ENCODE measurements at places on chromosomes 1 and 21.

GRCh38 chr1:83705091-83705490, 293.8 kb downstream of the TTLL7 start:
- DNase-seq = no peak

- DNase-seq = no peak
These were observed 97.8 kb downstream of the DUSP10 start for GRCh38 chr1:221644145-221644448.

DNA sequence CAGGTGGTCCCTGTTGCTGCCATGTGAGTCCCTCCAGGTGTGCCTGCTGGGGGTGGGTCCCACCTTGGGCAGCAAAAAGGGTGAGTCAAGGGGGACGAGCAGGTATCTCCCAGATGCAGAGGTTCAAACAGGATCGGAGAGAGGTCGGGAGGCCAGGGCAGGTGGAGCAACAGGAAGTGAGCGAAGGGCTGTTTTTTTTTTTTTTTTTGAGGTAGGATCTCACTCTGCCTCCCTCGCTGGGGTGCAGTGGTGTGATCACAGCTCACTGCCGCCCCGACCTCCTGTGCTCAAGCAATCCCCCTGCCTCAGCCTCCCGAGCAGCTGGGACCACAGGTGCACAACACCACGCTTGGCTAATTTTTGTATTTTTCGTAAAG, 39.4 kb downstream of the SLC2A7 start:
- DNase-seq = no peak

DNA sequence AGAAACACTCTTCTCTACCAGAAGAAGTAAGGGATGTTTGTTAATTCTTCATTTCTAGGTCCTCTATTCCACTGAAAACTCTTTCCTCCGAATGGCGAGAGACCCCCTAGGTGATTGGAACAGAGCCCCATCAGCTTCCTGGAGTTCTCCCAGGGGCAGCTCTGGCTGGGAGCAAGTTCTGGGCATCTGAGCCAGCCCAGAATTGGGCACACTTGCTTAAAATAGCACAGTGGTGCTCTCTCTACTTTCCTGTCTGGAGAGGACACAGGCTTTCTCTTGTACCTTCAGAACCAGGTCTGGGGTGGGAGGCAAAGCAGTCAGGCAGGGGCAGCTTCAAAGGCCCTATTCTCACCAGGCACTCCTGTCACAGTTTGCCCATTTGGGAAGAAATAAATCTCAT, 83.2 kb upstream of the CNTN2 start:
- DNase-seq = no peak

DNA sequence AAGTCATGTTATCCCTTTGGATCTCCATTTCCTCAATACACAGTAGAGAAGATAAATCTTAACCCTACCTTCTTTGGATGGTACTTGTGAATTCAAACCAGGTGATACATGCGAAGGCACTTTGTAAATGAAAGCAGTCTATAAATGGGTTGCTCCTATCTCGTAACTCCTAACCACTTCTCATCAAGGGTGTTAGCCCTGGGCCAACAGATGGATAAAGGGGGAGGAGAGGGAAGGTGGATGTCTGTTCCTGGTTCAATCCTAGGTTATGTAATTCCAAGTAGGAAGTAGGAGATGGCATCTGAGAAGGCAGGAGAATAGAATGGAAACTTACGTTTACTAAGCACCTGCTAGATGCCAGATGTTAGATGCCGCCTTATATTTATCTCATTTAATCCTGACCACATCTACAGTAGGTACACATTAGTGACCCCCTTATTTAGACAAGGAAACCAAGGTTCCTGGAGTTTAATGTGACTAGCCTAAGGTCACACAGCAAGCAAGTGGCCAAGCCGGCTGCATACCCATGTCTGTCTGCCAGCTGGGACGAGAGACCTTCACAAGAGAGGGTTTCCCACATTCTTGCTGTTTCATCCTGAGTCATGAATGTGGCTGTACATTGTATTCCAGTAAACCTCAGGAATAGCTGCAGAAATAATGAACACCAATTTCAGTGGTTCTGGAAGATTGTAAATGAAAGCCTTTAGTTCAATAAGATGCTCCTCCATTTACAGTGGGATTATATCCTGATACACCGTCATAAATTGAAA, 47.7 kb downstream of the ELAVL4 start:
- DNase-seq = no peak

DNA sequence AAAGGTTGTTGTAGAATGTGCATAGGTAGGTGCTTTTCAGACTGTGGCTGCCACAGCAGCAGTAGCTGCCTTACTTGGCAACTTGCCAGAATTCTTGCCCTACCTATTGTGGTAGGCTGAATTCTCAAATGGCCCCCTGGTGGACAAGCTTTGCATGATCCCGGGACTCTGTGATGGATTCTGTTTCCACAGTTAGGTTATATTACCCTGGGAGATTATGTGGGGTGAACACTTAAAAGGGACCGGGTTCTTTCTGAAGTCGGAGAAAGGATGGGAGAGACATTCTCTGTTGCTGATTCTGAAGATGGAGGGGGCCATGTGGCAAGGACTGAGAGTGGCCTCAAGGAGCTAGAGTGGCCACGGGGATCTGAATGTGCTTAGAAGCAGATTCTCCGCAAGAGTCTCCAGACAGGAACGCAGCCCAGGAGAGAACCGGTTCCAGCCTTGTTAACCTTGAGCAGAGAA, 32.1 kb upstream of the KCNE1 start:
- no peak for DNase-seq

- no peak for DNase-seq
These were observed 71.4 kb upstream of the GCLM start for GRCh38 chr1:93980320-93981273.

- no peak for DNase-seq
These were observed 361.3 kb downstream of the TTLL7 start for GRCh38 chr1:83637586-83637985.

- no peak for DNase-seq
These were observed 50.9 kb downstream of the RUNX1 start for GRCh38 chr21:34998176-34998575.

DNA sequence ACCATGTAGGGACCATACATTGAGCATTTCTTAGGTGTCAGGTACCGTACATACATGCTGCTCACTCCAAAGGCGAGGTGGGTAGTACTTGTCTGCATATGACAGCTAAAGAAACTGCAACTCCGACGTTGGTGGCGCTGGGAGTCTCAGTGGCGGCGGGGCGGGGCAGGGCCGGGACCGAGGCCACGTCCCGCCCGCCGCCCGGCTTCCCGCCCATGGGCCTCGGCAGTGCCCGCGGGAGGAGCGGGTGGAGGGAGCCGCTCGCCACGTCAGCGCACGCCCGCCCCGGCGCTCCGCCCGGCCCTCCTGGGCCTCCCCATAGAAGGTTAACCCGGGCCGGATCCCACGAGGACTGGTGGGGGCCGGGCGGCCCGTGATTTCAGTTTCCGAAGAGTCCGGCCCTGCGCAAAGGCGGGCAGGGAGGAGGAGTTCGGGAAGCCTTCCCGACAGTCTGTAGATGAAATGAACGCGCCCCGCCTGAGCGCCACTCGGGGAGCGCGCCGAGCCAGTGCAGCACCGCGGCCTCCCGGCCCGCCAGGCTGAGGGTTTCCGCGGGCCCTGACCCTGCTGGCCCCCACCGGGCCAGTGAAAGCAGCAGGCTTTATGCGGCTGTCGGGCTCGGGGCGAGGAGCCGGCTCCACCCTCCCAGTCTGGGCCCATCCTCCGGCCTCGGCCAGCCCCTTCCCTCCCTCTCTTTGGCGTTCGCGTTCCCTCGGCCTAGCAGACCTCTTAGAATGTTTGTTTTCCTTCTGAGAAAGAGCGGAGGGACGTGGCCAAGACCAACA, 119.9 kb upstream of the JUN start:
- no peak for DNase-seq

- DNase-seq = no peak
These were observed 12.6 kb downstream of the FLG2 start for GRCh38 chr1:152347116-152347728.

DNA sequence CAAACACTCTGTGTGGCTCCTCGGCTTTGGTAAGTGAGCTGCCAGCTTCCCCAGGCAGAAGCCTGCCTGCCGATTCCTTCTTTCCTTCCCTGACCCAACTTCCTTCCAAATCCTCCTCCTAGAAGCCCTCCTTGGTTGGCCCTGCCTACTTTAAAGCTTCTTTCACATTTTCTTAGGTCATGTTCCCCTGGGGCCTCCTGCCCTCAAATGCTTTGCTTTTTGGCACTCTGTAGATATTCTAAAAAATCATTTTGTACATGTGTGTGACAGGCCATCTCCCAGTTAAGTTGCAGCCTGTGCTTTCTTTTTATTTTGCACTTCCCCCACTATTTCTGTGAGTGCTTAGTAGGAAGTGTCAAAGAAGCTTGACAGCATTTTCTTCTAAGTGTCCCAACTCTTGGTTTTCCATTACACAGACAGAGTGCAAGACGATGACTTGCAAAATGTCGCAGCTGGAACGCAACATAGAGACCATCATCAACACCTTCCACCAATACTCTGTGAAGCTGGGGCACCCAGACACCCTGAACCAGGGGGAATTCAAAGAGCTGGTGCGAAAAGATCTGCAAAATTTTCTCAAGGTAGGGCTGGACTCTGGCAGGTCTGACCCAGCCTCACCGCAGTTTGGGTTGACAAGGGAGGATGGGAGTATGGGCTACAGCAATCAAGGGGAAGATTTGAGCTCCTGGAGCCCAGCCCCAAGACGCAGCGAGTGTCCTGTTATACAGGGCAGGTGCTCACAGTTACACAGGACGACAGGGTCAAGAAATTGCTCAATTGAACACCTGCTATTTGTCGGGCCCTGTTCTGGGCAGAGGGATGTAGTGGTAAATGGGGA, at the start of gene S100A9:
Gene S100A9, plus strand, starts transcription at position 2 of the 838 bp plus-strand sequence. Its CDS starts 430 bp downstream, at position 432.
- DNase-seq = no peak

GRCh38 chr1:50681931-50682330, 258.7 kb upstream of the DMRTA2 start:
- no peak for DNase-seq

DNA sequence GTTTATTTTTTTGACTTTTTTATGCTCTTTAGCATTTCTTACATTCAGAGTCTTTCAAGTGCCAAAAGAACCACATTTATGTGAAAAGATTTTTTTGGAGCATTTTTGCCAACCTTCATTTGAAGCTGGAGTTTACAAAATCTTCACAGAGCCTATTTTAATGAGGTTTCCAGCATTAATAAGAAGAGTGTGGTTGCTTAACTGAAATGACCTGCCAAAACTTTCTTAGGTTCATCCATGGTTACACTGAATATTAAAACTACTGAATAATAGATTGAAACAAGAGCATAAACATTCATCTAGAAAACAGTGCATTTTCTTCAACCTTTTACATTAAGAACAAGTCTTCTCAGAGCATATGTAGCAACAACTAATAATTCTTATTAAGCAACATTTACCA, 672.3 kb upstream of the CXADR start:
- DNase-seq = no peak

DNA sequence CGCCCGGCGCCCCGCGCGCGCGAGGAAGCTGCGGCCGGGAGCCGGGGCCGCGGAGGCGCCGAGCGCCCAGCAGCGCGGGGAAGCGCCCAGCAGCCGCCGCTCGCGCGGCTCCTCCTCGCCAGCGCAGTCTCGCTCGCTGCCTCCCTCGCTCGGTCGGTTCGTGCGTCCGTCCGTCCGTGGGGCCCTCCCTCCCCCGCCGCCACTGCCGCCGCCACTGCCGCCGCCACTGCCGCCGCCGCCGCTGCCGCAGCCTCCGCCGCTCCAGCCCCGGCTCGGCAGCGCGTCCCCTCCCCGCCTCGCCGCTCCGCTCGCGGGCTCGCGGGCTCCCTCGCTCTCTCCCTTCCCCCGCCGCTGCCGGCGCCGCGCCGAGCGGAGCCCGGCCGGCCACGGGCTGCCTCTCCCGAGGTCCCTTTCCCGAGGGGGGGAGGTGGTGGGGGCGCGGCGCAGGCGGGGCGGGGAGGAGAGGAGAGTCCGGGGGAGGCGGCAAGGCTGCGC, at the start of gene KCND3:
Gene KCND3, minus strand, starts transcription at position 138 of the 495 bp plus-strand sequence.
- no peak for DNase-seq

DNA sequence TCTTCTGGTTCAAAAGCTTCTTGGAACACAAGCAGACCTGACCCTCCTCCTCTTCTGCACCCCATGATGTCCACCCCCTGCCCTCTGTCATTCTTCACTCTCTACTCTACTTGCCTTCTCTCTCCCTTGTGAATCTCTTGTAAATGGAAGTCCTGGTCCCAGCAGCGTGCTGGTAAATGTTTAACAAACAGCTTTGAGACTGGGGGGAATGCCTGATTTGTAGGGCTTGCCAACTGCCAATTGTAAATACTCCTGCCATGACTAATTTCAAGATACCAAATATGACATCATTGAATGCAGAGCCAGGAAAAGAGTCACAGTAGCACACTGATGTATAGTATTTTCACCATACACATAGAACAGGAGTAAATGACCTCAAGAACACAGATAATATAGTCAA, 40.9 kb upstream of the LRRN2 start:
- no peak for DNase-seq

- no peak for DNase-seq
These were observed 592.3 kb upstream of the ADGRL2 start for GRCh38 chr1:81208441-81208840.

DNA sequence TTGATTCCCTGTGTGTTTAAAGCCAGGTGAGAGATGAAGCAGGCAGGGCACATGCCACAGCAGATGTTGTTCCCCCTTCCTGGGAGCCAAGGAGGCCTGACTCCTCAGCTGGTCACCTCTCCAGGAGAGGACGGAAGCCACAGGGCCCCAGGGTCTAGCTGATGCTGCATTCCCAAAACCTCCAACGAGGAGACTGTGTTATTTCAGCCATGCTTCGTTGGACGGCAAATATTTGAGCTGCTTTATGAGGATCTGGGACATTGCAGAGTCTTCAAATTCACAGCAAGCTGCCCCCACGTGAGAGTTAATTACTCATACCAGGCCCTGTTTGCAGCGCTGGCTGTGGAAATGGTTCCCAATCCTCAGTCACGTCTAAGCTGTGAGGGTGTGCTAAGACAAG, 85.3 kb downstream of the CDC7 start:
- DNase-seq = no peak

DNA sequence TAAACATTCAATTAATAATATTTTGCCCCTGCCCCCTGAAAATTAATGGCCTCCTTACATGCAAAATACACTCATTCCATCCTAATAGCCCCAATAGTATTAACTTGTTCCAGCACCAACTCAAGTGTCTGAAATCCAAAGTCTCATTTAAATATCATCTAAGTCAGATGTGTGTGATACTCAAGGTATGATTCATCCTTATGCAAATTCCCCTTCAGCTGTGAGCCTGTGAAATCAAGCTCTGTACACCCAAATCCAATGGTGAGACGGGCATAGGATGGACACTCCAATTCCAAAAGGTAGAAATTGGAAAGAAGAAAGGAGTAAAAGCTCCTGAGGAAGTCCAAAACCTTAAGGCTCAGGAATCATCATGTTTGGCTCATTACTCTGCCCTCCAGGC, 83.5 kb downstream of the HHAT start:
- DNase-seq = no peak

- DNase-seq = no peak
These were observed 1.3 kb upstream of the RD3 start for GRCh38 chr1:211493133-211493871.

Measured in NCI-H187 treated with DMSO at 0.1 percent for 48 hours (cell line).